ENCODE measurements at places on chromosomes 3 and 15. TPM values are rescaled to one million over a fixed set of nuclear protein-coding genes. Genes with fewer than 3 reads are reported as not detected.

Gene TMEM158
- 22.9 TPM for total RNA-seq

Gene EPHA3
- total RNA-seq: under 0.01 TPM

Gene COL8A1
- total RNA-seq: 324 TPM

Gene ASB14
- total RNA-seq: not detected

DNA sequence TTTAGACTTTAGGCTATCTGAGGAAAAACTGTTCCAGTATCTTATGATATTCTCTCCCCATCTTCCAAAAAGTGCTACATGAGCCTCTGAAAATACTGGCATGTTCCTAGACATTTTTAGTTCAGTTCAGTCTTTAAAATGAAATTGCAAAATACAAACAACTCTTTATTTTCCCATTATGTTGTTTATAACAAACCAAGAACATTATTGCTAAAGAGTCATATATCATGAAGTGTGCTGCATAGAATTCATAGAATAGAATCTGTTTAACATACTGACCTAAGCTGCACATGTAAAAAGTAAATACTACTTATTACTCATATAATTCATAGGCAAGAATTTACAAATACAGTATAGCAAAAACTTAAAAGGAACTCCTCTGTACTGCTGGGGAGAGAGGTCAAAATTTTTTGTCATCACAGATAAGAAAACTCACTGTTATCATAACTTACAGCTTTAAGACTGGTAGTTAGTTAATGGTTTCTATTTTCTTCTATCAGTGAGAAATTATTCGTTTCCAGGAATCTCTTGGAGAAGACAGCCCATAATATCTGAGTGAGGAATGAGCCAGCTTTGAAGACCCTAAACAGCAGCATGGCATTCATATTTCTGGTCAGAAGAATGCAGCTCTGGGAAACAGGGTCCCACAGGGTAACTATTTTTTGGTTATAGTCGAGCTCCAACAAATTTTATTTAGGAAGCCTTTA is 32.2 kb downstream of the FILIP1L start:
- DNase-seq: peak; percentile 64

DNA sequence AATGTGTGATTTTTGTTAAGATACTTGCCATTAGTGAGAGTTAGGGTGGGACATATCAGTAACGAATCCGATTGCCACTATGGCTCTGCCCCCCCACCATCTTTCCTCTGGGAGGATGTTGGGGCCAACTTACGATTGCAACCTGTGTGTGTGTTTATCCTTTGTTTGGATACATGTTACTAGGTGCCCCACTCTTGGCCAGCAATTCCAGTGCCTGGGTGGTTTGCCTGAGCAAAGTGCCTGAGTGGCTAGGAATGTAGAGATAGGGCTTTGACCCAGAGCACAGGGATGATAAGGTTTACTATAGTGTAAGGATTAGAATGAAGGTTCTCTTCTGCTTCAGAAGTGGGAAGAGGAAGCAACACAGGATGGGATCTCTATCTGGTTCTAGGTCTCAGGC is 231.8 kb downstream of the TP63 start:
- no peak for DNase-seq

- DNase-seq: no peak
These were observed 333.5 kb upstream of the SEMA6D start for GRCh38 chr15:47383801-47384200.

- no peak for DNase-seq
These were observed 4.2 kb downstream of the RHCG start for GRCh38 chr15:89492111-89492641.

DNA sequence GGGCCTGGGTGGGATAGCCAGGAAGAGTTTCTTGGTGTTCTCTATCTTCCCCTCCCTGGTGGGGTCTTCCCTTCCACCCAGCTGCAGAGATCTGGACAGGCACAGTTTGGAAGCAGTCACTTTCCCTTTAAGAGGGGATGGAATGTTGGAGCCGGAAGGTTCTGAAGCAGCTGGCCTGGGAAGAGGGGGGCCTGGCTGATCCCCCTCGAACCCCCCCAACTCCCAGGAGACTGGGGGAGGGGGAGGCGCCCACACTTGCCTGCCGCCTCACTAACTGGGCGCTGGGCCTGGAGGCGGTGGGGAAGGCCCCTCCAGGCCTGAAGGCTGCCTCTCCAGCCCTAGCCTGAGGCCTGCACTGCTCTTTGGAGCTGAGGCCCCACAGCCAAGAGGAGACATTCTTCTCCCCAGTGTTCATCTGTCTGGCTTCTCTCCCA is 1.4 kb downstream of the DVL3 start:
- DNase-seq: peak; percentile 77

All from fibroblast of villous mesenchyme (primary cell).